ENCODE measurements at places on chromosomes 16 and 17. TPM values are rescaled to one million over a fixed set of nuclear protein-coding genes. Genes with fewer than 3 reads are reported as not detected.

DNA sequence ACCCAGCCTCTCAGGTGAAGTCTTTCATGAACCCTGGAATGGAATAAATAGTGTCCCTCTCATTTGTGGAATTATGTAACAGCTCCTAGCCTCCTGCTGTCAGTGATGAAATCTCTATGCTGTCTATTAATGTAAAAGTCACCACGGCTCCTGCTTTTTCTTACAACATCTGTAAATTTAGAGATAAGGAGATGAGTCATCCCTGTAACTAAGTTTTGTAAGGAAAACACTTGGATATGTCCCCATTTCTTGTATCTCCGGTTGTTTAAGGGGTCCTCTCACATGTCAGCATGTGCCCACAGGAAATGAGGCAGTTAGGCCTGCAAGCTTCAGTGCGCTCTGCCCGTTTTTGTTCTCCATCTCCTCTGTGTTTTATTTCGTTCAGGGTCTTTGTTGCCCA, 2.8 kb upstream of the NAT9 start:
- DNase-seq, result no peak

DNA sequence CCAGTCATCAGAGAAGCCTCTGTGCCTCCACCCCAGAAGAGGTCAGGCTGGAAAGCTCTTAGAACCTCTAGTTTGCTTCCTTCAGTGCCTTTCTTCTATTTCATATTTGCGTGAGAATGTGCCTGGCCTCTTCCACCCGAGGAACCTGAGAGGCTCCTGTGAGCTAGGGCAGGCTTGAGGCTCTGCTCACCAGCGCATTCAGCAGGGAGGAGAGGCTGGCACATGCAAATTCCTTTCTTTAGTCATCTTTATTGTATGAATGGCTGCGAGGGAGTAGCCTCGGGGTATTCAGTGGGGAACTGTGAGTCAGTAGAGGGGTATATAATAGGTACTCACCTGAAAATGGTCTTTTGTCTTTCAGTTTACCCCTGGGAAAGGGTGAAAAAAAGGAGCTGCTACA, 268.3 kb downstream of the ABCC12 start:
- DNase-seq, result no peak

- no peak for DNase-seq
Measured at GRCh38 chr17:78888941-78889518, 14.0 kb downstream of the CEP295NL start.

DNA sequence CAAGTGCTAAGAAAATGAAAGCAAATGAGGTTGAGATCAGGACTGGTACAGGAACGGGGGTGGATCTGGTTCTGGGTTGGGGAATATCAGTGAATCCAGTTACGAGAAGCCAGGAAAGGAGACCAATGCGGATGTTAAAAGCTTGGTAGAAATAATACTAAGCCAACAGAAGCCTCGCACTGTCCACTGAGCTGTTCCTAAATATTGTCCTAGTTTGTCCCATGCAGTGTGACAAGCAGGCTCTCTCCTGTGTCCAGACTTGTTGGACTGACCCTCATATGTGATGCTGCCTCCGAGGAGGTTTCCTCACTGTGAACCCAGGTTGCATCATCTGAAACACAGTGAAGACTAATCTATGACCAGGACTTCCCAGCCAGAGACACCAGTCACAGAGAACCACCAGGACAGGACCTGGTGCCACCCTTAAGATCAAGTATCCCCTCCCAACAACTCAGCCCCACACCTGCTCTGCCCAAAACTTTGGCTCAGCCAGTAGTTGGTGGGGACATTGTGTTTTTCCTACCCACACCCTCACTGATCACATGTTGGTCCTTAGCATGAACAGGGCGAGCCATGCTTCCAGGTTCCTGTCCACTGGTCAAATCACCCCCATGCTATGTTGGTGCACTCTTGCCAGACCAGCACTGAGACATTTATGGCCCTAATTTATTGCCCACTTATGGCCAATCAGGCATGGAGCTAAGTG, 32.7 kb upstream of the SCNN1B start:
- DNase-seq, result no peak

GRCh38 chr16:13083681-13084080, 182.3 kb downstream of the SHISA9 start:
- DNase-seq, result no peak

DNA sequence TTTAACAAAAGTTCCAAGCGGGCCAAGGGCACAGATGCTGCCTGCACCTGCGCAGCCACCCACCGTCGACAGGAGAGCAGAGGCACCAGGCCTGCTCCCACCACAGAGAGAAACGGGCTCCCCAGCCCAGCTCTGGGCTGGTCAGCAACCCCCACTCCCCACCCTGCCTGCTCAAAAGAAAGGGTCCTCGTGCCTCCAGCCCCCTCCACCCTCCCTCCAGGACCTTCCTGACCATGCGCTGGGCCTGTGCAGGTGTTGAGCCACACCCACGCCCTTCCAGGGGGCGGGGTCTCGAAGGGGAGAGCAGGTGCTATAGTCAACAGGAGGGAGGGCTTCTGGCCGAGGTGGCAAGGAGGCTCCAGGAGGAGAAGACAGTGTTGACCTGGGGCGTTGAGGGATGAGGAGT, 25.3 kb downstream of the ZNF778 start:
- DNase-seq, result no peak

DNA sequence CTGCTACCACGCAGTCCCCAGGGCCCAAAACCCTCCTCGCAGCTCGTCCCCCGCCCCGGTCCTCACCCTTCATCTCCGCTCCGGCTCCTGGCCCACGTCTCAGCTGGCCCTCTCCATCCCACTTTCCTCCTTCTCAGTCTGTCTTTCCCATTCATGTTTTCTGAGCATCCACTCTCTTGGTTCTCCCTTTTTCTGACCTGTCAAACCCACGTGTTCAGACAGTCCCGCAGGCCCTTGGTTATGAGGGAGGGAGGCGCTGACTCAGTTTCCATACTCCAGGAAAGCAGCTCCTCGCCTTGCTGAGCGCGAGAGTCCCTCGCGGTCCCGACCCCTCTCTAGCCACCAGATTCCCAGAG, 392 bp upstream of the HID1 start:
- DNase-seq, result no peak

HNF1B gene
- total RNA-seq, result 0.31 TPM

COX6A2 gene
- total RNA-seq, result not detected

FN3K gene
- total RNA-seq, result 33.3 TPM

DRC7 gene
- total RNA-seq, result 0.47 TPM

PPP1R1B gene
- total RNA-seq, result 0.75 TPM
